NCI-H526 (cell line): ENCODE measurements at places on chromosomes 16 and 17.

DNA sequence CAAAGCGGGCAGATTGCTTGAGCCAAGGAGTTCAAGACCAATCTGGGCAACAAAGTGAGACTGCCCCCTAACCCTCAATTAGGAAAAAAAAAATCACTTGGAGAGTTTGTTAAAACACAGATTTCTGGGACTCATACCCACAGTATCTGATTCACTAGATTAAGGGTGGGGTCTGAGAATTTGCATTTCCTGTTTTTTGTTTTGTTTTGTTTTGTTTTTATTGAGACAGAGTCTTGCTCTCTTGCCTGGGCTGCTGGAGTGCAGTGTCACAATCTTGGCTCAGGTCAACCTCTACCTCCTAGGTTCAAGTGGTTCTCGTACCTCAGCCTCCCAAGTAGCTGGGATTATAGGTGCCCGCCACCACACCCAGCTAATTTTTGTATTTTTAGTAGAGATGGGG, 1.1 kb downstream of the HEATR9 start:
- no peak for DNase-seq

GRCh38 chr16:4373909-4374742, 2.5 kb downstream of the VASN start:
- DNase-seq = no peak

DNA sequence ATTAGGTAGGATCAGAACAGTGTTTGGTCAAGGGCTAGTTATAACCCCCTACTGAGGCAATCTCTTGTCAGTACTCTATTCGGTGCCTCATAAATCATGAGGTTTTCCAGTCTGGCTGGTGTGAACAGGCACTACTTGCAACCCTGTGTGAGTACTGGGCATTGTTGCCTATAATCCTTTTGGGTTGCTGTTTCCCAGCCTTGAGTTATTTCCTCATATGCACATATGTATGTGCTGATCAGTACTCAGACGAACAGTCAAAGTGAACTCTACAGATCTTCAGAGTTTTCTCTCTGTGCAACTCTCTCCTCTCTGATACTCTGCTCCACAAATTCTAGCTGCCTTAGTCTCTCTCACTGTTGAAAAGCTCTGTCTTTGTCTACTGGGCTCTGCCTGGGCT, 164.3 kb downstream of the CDK5R1 start:
- no peak for DNase-seq

DNA sequence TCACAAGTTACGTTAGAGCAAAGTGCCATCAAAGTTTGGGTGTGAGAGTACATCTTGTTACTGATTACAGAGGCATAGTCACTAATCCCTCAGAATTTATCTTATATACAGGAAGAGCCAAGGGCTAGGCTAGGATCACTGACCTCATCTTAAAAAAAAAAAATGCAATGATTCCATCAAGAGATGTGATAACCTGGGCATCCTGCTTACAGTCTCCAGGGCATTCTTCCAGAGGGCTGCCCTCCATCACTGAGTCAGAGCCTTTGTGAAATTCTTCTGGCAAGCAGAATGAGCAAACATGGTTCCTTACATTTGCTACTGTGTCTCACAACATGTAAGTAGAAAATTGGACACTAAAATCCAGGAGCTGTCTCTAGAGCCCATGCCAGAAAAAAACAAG, 410.6 kb downstream of the ZFHX3 start:
- DNase-seq = no peak

DNA sequence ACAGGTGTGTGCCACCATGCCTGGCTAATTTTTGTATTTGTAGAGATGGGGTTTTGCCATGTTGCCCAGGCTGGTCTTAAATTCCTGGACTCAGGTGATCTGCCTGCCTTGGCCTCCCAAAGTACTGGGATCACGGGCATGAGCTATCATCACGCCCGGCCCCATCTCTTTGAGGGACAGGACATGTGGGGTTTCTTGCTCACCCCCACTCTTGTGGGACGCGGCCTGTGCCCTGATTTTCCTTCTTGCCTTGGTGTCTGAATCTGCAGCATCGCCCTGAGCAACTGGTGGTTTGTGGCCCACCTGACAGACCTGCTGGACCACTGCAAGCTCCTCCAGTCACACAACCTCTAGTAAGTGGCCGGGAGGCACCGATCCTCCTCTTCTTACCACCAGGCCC, 25.6 kb downstream of the NUP85 start:
- no peak for DNase-seq

DNA sequence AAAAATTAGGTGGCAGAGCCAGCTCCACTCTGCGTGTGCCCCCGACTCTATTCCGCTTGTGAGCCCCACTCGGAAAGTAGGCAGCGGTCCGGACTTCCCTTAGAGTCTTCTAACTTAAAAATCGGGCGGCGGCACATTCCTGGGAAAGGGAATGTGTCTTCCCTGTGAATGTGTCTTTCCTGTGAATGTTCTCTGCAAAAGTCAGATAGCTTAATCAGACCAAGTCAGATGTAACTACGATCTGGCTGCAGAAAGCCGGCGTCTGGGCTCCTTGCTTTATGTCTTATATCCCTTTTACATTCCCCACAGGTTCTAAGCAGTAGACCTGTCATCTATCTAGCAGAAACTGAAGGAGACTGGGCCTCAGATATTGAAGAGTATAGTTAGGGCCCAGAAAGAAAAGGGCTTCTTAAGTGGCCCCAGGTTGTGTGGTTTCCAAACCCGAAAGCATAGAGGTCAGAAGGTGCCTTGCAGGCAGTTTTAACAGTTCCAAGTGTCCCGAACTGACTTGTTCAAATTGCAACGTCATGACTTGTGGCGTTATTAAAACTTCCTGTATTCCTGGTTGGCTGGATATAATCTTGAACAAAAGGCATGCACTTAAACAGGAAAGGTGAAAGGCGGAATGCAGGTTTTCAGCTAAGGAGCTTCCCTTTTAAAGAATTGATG, 601 bp downstream of the PHKB start:
- peak; percentile 49 for DNase-seq

DNA sequence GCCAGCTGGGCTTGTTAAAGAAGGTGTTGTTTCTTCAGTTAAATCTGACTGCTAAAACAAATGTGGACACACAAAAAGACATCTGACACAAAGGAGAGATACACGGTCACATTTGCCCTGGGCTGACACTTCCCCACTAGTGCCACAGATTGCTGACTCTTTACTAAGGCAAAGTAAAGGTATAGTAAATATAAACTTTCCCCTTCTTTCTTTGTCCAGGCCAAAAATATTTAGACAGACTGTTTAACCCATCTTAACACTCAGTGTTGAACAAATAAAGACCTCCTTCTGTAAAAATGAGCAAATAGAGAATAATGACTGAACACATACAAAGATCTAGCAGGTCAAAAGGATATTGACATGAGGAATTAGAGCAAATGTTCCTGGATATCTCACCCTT, 58.4 kb downstream of the SCNN1G start:
- no peak for DNase-seq

- no peak for DNase-seq
Measured at GRCh38 chr17:73929860-73930430, 273.5 kb upstream of the RPL38 start.

- no peak for DNase-seq
Measured at GRCh38 chr17:10261098-10261497, 62.7 kb upstream of the GAS7 start.

DNA sequence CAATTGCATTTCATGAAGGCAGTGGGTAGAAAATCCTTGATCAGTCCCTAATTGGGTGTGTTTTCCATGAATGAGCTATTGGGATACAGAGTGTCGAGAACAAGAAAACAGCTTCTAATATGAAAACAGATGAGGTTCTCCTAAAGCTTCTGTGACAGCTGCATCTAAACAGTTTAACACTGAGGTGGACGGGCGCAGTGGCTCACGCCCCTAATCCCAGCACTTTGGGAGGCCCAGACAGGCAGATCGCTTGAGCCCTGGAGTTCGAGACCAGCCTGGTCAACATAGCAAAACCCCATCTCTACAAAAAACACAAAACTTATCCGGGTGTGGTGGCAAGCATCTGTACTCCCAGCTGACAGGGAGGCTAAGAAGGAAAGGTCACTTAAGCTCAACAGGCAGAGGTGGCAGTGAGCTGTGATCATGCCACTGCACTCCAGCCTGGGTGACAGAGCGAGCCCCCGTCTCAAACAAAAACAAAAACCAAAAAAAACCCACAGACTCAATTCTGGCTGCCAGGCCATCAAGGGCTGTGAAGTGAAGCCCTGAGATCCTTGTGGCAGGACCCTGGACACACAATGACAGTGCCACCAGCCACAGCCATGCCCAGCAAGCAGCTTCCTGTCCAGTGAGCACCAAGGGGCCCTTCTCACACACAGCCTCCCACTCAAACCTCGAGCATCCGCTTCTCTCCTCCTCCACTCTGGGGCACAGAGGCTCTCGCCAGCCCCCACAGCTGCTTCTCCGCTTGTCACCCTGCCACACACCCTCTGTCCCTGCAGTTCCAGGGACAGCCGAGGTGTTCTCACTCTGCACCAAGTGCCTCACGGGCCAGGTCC, 44.0 kb downstream of the ANKRD11 start:
- DNase-seq = no peak

DNA sequence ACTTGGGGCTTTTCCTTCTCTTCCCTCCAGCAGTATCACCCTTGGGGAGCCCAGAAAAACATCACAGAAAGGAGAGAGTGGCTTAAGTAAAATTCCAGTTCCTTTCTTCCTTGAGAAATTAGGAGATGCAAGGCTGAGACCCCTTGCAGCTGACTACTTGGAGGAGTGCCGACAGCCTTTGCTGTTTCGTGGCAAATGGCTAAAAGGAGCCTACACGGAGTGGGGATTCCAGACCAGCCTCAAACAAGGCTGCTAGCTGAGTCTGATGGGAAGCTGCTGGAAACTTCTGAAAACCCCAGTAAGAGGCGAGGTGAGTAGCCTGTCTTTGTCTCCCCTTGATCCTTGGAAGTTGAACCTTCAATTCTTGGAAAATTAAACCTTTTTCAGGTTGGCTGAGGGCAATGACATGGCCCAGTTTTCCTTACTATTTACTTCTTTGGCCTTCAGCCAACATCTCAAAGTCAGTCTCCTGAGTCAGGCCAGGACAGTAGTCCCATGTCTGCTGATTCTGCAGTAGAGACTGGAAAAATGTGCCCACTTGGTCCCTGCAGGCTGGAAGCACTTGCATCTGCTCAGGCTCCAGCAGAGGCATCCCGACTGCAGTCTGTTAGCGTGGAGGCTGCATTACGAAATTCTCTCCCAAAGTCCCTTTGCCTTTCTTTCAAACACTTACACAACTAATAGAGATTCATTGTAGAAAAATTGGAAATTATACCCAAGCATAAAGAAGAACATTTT, 23.4 kb downstream of the SMIM36 start:
- DNase-seq = no peak

DNA sequence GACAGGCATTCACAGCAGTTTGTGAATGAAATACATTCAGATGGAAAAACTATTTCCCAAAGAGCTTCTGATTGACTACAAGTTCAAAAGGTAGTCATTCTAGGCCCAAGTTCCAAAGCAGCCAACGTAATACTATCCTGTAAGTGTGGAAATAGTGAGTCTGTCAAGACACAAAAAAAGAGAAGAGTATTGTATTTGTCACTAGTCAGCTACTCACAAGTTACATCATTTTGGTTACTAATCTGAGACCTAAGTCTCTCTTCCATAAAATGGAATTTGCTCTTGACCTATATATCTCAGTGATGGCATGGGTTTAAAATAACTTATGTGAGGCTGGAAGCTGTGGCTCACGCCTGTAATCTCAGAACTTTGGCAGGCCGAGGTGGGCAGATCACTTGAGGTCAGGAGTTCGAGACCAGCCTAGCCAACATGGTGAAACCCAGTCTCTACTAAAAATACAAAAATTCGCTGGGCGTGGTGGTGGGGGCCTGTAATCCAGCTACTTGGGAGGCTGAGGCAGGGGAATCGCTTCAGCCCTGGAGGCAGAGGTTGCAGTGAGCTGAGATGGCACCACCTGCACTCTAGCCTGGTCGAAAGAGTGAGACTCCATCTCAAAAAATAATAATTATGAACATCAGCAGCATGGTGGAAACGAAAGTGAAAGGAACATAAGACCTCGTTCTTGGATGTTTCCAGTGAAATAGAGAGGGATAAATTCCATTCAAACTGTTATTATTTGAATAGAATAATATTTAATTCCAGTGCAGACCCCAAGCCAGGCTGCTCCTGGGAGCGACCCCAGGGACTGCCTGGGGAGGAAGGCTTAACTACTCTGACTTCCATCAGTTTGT, 2.9 kb downstream of the CMC2 start:
- no peak for DNase-seq

GRCh38 chr17:7016886-7017826, 4.7 kb downstream of the RNASEK start:
- DNase-seq = no peak

- DNase-seq = peak; percentile 20
Measured at GRCh38 chr17:17890773-17891759, 54.3 kb upstream of the SREBF1 start.

- DNase-seq = peak; percentile 87
Measured at GRCh38 chr17:45235416-45236281, 14.0 kb downstream of the FMNL1 start.

GRCh38 chr16:89046491-89046890, 47.2 kb upstream of the ACSF3 start:
- DNase-seq = no peak

GRCh38 chr16:66478733-66479511, 51.8 kb downstream of the BEAN1 start:
- peak; percentile 63 for DNase-seq

- DNase-seq = no peak
Measured at GRCh38 chr17:17500999-17501605, 4.9 kb upstream of the RASD1 start.

DNA sequence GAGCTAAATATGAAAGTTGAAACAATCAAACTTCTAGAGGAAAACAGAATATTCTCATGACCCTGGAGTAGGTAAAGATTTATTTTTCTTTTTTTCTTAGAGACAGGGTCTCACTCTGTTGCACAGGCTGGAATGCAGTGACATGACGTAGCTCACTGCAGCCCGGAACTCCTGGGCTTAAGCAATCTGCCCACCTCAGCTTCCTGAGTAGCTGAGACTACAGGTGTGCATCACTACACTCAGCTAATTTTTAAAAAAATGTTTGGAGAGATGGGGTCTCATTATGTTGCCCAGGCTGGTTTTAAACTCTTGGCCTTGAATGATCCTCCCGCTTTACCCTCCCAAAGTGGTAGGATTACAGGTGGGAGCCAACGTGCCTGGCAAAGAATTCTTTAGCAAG, 15.5 kb downstream of the IKZF3 start:
- DNase-seq = no peak

DNA sequence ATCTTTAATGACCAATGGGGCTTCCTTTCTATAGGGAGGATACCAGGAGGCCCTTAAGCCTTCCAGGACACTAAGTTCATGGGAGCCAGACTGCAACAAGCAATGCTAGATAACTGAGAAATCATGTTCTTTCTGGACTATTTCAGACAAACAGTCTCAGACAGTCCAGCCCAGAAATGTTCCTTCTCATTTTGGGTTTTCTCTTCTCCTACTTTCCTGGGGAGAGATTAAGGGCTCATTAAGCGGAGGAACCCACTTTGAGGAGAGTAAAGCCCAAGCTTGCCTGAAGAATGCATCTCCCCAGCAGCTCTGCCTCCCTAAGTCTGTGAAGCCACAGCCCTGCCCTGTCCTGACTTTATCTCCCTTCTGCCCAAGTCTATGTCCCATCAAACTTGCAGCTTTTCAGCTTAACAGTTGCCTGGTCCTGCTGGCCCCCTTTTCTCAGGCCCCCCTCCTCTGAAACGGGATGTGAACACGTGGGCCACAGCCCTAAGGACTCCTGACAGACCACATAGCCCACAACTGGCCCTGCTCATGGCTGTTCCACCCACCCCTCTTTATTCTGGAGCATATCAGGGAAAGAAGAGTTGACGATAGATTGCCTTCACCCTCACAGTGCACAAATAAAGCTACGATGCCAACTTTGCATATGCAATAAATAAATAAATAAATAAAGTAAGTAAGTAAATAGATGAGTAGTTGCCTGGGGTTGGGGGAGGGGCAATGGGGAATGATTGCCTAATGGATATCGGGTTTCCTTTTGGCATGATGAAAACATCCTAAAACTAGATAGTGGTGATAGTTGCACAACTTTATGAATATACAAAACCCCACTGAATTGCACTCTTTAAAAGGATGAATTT, 111.0 kb downstream of the N4BP1 start:
- no peak for DNase-seq
